PC-3 (cell line): ENCODE measurements at places on chromosomes 16 and 17. TPM values are rescaled to one million over a fixed set of nuclear protein-coding genes. Genes with fewer than 3 reads are reported as not detected.
A peak's percentile ranks its signal among the peaks of the same experiment; 100 is the strongest.

GJC1 gene
- total RNA-seq = 16.4 and 17.1 TPM in 2 replicates

CCDC40 gene
- total RNA-seq = 5.3 and 7.5 TPM in 2 replicates

CCL5 gene
- not detected in 2 replicates for total RNA-seq

GALR2 gene
- total RNA-seq = 0.69 and 2.2 TPM in 2 replicates

CD7 gene
- total RNA-seq = 0.15 and 0.98 TPM in 2 replicates

WNT9B gene
- not detected in 2 replicates for total RNA-seq

TBC1D3 gene
- not detected in 2 replicates for total RNA-seq

ASGR2 gene
- total RNA-seq = not detected in 2 replicates

DNA sequence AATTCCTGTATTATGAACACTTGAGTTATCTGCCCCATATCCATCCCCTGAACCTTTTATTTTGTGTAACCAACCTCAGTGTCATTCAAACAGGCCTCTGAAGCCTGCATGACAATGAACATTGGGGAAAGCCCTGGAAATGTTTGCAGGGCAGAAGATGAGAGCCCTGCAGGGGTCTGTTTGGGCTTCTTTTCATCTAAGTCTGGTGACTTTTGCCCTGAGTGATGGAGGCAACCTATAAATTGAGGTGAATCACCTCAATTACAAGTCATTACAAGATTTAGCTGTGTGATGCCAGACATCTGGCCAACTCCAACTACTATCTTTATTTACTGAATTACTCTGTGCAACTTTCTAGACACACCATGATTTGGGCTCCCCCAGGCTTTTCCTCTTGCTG, 189.2 kb downstream of the MAF start:
- DNase-seq = no peak

- no peak for DNase-seq
Observed at GRCh38 chr16:54554581-54554980, 268.0 kb upstream of the IRX3 start.

GRCh38 chr16:49859125-49859811, 3.4 kb upstream of the ZNF423 start:
- DNase-seq = no peak

DNA sequence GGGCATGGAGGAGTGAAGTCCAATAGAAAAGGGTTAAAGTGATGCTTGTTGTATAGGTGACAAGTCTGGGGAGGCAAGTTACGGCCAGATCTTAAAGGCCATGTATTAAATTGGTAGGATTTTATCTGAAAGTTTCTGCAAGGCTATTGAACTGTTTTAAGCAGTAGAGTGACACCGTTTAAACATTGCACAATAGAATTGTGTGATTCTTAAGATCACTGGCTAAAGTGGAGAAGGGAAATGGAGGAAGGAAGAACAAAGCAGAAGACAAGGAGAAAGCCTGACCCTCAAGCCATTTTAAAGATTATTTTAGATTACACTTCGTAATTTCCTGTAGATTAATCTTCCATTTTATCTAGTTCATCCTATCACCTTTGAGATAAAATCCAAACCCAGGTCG, 5.6 kb upstream of the MPHOSPH6 start:
- no peak for DNase-seq

DNA sequence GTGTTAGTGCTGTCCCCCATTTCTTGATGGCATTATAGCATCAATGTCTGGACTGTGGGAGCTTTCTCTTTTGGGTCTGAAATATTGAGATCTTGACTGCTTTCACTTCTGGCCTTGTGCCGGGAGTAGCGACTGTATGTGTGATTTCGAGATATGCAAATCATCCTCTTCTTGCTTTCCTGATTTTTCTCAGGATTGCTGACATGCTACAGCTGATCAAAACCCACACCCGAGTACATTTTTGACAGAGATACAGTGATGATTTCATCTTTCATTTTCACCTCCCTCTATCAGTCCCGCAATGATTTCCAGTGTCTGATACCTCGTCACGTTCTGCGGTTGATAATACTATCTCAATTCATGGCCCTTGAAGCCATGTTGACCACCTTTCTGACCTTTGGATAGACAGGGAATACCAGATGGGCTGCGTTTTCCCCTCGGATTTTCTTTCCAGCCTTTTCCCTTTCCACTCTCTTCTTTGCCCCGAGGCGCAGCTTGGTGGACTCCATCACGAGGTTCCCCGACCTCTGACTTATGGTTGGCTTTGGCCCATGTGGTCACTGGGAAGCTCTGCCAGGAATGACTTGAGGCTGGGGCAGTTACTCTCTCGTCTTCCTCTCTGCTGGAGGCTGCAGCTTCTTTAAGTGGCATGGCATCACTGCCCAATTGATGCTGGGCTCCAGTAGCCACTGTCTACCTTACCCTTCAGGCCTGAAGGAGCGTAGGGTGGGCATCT, 184.4 kb downstream of the SNX29 start:
- DNase-seq = no peak

DNA sequence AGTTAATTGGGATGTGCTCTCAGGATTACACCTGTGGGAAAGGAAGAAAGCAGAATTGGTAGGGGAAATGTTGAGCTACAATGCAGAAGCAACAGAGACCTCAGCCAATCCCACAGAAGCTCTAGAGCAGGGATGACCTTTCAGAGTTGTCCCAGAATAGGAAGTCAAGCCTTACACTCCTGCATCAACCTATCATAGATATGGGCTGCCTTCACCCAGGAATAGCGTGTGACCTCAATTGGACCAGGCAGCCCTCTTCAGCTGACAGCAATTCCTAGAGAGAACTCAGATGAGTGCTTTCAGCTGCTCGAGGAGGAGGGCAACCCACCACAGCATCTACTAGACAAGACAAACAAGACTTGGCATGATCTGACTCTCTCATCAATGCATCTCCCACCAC, 189.7 kb downstream of the TMEM132E start:
- DNase-seq = no peak

- DNase-seq = peak; percentile 86
Observed at GRCh38 chr16:21554795-21555585, 44.4 kb upstream of the METTL9 start.

DNA sequence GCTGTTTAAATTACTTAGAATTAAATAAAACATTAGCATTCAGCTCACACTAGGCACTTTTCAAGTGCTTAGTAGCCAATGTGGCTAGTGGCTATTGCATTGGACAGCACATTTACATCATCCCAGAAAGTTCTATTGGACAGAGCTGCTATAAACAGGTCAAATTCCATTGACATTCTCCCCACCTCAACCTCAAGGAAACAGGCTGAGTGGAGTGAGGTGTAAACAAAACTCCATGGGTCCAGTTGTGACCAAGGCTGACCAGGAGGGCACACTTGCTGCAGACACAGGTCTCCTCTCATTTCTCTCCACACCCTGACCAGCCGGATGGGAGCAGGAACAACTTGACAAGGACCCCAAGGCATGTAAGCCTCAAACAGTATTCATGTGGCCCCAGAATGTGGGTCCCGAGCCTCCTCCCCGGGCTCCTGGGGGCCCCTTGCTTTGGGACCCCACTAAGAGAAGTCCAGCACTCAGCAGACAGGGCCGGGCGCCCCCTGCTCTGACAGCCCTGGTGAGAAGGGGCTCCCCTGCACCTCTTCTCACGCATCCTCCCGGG, 488 bp downstream of the C17orf113 start:
- no peak for DNase-seq

- DNase-seq = peak; percentile 43
Observed at GRCh38 chr17:61689610-61690180, 98.7 kb upstream of the NACA2 start.

DNA sequence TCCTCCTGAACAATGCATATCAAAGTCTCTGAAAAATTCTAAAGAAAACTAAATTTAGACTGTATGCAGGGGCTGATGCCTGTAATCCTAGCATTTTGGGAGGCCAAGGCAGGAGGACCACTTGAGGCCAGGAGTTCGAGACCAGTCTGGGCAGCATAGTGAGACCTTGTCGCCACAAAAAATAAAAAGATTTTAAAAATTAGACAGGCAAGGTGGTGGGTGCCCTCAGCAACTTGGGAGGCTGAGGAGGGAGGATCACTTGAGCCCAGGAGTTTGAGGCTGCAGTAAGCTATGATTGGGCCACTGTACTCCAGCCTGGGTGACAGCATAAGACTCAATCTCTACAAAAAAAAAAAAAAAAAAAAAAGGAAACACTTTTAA, 30.1 kb upstream of the MMD start:
- no peak for DNase-seq

GRCh38 chr16:4217204-4218131, 24.4 kb downstream of the SRL start:
- DNase-seq = no peak

DNA sequence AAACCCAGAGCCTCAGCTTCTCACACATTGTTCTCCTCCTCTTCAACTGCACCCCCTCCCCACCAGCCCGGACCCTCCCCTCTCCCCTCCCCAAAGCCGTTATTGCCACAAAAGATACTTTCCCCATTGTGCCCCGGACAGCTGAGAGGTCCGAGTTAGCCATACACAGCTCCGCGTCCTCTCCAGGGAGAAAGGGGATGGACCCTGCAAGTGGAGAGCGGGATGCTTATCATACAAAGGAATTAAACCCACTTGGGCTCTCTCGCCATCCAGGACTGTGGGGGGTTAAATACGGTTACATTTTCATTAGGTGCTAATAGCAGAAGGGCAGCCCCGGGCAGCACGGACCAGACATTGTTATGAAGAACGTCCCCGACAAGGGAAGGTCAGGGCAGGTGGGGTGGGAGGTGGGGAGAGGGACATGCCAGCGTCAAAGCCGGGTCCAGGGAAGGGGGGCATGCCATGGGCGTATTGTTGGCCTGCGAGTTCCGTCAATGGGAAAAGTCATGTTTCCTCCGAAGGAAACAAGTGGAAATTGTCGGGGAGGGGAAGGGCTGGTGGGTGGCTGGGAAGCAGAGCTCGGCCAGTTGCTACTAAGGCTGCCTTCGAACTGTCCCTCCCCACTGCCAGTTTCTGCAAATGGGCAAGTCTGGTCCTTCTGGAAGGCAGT, 99.1 kb downstream of the SOX9 start:
- DNase-seq = no peak

- DNase-seq = no peak
Observed at GRCh38 chr17:62611292-62611691, 16.2 kb upstream of the MRC2 start.

GRCh38 chr17:45018514-45018847, 33.0 kb downstream of the DCAKD start:
- peak; percentile 28 for DNase-seq

DNA sequence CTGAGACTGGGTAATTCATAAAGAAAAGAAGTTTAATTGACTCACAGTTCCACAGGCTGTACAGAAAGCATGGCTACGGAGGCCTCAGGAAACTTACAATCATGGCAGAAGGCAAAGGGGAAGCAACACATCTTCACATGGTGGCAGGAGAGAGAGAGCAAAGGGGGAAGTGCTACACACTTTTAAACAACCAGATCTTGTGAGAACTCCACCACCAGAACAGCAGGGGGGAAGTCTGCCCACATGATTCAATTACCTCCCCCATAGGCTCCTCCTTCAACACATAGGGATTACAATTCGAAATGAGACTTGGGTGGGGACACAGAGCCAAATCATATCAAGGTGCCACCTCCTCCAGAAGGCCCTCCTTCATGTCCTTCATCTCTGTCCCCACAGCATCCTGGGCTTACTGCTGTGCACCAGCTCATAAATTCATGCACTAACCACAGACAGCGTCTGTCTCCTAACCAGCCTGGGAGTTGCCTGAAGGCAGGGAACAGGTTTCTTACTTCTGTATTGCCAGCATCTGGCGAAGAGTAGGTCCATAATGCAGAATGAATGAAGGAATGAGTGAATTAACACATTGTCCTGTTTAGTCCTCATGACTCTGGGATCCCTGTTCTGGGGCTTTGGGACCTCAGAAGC, 74.4 kb downstream of the WSB1 start:
- DNase-seq = no peak

DNA sequence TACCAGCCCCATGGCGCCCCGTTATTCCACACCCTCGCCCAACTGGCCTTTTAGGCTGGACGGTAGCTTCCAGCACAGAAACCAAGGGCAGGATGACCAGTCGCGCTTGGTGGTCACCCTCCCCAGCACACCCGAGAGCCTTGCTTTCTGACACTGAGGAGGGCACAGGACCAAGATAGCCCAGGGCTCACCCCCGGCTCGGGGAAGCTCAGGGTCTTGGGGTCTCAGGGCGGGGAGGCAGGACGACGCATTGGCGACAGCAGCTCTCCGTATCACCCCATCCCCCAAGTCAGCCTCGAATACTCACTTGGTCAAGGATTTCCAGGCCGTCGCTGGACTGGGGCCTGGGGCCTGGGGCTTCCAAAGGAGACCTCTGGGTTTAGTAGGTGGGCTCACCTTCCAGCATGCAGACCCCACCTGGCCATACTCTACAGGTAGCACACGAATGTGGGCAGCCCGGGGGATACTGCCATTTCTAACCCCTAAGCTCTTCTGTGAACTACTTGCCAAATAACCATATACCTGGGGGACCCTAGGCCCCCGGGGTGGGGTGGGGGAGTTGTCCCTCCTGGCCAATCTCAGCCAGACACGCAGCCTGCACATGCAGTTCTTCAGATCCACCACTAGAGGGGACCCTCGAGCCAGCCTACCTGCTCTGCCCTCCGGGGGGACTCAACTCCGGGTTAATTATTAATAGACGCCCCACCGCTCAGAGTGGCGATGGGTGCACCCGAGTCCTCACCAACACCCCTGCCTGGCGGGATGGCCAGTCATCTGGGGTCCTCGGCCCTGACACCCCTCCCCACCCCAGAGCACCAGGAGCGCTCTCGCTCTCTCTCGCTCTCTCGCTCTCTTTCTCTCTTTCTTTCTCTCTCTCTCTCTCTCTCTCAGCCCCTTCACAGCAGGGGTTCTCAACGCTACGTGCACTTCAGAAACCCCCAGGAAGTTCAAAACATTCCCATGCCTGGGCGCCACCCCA, 30.0 kb downstream of the TBC1D16 start:
- peak; percentile 77 for DNase-seq

GRCh38 chr17:60631119-60631518, 31.1 kb downstream of the PPM1D start:
- no peak for DNase-seq

- no peak for DNase-seq
Observed at GRCh38 chr17:66978514-66979061, 14.1 kb downstream of the CACNG4 start.

GRCh38 chr17:1645207-1646171, at the start of gene SCARF1:
Gene SCARF1 (minus strand): TSS chr17:1645732. CDS start chr17:1645697, 35 bp downstream.
- DNase-seq = no peak

DNA sequence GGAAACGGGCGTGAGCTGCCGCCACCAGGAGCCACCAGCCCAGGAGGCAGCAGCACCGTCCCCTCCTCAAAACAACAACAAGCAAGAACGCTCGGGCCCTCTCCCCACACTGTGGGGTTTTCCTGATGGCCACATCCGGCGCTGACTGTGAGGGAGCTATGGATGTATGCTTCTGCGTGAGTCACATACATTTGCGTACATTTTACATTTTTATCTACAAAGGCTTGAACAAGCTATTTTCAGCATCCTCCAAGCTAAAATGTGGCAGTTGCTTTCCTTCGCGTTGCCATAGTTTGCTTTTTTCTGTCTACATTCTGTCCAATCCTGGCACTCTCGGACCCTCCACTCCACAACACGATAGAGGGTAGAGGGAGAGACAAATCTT, 2.0 kb upstream of the ABR start:
- peak; percentile 27 for DNase-seq

DNA sequence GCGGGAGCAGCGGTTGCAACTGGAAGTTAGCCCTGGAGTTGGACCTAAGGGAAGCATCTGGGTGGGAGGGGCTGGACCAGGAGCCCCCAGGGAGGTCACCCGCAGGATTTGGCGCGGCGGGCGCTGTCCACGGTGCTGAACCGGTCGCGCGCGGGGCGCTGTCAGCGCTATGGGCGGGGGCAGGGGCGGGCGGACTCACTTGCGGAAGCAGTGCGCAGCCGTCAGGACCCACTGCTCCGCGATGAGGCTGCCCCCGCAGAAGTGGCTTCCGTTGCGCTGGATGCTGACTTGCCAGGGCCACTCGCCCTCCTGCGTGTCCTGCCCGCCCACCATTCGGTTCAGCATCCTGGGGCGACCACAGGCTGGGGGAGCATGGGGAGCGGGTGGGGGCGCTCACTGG, 4.5 kb downstream of the PRSS27 start:
- no peak for DNase-seq
